Smooth muscle cell of the brain vasculature (primary cell): ENCODE measurements at places on chromosomes 1 and 21.

DNA sequence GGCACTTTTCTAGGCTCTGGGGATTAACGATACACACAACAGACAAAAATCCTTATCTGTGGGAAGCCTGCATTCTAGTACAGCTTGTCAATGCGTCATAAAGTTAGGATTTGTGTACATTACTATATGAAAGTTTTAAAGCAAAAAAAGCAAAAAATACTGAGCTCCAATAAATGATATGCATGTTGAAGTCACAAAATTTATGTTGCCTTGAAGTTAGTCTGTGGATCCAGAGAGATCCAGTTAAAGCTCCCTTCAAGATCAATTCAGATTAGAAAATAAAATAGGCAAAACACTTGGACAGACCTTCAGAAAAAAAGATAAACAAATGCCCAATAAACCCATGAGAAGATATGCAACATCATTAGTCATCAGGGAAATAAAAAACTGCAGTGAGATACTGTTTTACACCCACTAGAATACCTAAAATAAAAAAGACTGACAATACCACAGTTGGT is 33.1 kb upstream of the KCNQ4 start:
- DNase-seq: no peak

DNA sequence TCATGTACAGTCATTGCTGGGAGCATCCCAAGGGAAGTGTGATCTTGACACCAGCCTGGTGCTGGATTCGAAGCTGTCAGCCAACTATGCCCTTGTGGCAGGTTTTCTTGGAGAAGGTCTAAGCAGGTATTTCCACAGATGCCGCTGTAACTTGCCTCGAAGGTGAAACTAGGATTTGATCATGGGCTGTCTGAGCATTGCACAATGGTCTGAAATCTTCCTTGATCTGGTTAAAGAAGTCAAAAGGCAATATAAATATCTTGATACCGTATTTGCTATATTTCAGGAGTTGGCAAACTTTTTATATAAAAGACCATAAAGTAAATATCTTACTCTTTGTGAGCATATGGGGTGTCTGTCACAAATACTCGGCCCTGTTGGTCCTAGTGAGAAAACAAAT is 206.8 kb downstream of the LYPLAL1 start:
- DNase-seq: no peak

GRCh38 chr1:66334318-66334717 is 199.6 kb upstream of the SGIP1 start:
- no peak for DNase-seq

DNA sequence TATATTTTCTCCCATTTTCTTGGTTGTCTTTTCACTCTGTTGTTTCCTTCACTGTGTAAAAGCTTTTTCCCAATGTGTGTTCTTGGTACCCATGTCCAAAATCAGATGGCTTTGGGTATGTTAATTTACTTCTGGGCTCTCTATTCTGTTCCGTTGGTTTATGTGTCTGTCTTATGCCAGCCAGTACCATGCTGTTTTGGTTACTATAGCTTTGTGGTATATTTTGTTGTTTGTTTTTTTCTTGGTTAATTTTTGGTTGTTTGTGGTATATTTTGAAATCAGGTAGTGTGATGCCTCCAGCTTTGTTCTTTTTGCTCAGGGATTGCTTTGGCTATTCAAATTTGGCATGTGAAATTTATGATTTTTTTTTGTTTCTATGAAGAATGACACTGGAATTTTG is 67.2 kb downstream of the SWT1 start:
- no peak for DNase-seq

DNA sequence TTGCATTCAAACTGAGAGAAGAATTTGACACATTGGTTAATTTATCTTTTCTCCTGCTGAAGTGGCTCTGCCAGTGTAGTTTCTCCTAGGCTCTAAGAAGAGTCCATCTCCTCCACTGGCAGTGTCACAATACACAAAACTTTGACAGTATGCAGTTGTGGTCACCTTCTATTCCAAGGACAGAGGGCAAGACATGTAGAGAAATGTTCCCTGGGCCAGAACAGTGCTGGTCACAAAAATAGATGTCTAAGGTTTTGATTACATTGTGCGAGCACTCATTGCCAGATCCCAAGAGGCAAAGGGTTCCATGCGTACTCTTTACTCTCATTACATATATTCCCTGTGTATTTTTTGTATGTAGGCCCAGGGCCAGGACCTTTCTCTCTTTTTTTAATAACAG is 148.1 kb upstream of the UBE2U start:
- DNase-seq: no peak

GRCh38 chr21:29149808-29150425 is 19.5 kb downstream of the MAP3K7CL start:
- no peak for DNase-seq

DNA sequence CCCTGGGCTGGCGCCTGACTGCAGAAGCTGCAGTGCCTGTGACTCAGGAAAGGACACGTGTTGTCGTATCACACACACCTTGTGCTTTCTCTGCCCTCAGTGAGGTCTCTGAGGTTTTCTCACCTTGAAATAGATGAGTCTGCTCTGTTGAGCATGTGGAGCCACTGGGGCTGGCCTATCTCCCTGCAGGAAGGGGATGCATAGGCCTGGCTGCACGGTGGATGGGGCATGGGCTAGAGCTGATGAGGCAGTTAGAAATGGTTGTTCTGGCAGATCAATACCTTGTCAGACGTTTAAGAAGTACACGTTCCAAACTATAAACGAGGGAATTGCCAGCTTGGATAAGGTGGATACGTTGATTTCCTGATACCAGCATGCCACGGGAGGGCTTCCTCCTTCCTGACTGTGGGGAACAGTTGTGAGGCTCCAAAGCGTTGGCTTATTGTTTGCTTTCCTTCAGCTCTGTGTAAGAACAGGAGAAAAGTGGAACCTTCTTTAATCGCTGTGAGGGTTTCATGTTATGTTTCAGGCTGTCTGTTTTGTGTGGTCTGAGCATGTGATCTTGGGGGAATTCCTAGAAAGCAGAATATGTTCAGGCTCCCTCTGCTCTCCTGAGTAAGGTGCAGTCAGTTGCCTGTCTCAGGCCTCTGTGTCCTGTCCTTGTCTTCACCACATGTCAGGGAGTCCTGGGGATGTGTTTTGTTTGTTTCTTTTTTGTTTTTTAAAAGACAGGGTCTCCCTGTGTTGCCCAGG is 44.8 kb downstream of the PCNT start:
- DNase-seq: no peak

- DNase-seq: no peak
Measured at GRCh38 chr1:201126832-201127754, at the start of gene ASCL5. Gene ASCL5 (minus strand): TSS chr1:201127184. CDS start chr1:201115372, 11,812 bp downstream.

DNA sequence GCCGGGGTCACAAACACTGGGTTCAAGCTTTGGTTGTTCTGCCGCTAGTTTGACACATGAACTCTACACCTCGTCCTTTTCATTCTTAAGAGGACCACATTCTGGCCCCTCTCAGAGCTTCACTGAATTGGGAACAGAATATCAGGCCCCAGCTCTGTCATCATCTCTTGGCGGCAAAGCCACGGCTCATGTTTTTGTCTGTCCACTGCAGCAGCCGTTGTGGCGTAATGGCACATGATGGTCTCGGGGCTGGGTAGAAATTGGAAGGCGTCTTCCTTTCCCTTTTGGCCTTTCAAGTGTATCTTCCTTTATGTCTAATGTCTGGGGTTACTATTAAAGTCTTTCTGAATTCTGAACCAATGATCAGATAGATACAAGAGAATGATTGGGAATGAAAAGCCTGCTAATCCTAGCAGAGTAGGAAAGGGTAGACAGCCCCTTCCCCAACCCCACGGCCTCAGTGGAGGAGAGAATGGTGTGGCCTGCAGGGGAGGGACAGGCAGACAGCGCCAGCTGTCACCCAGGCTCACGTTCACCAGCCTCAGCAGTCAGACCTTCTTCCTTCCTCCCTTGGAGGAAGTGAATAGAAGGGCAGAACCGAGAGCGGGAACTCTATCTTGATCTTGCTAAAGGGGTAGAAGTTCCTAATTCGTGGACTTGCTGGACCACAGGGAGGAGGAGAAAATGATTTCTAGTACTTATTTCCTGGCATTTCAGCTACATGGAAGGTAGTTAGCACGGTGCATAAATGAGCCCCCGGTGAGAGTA is 498.1 kb downstream of the KIF26B start:
- DNase-seq: no peak

DNA sequence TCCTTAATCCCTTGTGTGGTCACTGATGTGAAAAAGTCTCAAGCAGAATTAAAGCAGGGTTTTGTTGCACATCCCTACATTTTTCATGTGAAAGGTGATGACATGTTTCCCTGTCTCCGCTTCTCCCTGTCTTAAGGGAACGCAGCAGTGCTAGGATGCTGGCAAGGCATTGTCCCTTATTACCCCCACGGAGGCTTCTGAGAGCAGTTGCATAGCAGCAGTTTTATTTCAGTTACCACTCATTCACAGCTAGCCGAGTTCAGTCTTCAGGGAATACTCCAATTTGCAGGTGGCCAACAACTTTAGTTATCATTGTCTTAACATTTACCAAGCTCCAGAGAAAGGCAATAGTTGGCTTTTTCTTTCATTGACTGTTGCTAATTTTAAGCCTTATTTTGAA is 89.1 kb downstream of the CLEC20A start:
- no peak for DNase-seq

- DNase-seq: no peak
Measured at GRCh38 chr1:245484176-245484575, 329.4 kb downstream of the KIF26B start.

- DNase-seq: no peak
Measured at GRCh38 chr1:225460021-225460736, 32.3 kb upstream of the LBR start.

GRCh38 chr1:12434686-12435085 is 183.3 kb downstream of the DHRS3 start:
- no peak for DNase-seq

- DNase-seq: no peak
Measured at GRCh38 chr1:28521502-28522164, 15.8 kb downstream of the RCC1 start.

- DNase-seq: no peak
Measured at GRCh38 chr1:200036619-200037270, 9.2 kb downstream of the NR5A2 start.

GRCh38 chr1:223301371-223301770 is 62.6 kb downstream of the SUSD4 start:
- DNase-seq: no peak

DNA sequence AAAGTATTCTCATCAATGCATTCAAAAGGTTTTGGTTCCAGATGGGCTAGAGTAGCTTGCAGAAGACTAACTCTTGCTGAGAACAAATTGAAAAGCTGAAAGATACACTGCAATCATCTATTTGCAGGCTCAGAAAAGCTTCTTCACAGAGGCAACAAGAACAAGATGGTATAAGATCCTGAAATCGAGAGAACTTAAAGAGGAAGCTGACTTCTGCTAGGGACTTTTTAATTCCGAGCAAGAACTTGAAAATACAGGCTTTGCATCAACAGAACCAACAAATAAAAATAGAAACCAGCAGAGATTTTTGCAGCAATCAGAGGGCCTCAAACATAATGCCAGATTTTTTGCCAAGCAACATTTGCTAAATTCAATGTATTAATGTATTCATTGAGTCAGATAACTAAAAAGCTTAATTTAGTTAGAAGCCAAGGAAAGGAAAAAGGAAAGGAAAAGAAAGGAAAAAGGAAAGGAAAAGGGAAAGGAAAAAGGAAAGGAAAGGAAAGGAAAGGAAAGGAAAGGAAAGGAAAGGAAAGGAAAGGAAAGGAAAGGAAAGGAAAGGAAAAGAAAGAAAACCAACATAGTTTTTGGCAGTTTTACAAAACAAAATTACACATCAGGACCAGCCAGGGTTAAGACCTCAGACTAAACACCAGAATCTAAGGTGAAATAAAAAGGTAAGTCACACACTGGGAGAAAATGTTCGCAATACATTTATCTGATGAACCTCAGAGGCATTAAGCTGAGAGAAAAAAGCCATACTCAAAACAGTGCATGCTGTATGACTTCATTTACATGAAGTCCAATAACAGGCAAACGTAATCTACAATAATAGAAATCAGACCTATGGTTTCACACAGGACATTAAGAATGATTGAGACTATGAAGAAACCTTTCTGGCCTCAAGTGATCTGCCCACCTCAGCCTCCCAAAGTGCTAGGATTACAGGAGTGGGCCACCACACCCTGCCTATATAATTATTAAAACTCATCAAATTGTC is 42.6 kb downstream of the FAF1 start:
- DNase-seq: no peak

GRCh38 chr1:175744833-175745232 is 1.4 kb upstream of the TNR start:
- no peak for DNase-seq

- no peak for DNase-seq
Measured at GRCh38 chr1:111821121-111821745, 65.5 kb downstream of the DDX20 start.

DNA sequence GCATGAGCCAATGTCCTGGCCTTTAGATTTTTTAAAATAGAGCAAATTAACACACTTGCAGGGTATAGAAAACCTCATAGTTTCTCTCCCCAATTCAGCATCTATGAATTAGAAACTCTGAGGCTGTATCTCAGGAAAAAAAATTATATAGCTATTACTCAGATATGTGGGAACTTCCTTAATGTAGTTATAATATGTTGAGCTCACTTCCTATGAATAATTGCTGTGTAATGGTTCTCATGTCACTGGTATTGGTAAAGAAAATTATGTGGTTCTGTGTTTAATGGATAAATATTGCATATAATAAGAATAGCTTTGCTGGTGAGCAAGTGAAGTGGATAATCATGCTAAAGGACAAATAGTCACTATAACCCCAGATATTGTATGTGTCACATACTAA is 2019.8 kb downstream of the NCAM2 start:
- DNase-seq: no peak

DNA sequence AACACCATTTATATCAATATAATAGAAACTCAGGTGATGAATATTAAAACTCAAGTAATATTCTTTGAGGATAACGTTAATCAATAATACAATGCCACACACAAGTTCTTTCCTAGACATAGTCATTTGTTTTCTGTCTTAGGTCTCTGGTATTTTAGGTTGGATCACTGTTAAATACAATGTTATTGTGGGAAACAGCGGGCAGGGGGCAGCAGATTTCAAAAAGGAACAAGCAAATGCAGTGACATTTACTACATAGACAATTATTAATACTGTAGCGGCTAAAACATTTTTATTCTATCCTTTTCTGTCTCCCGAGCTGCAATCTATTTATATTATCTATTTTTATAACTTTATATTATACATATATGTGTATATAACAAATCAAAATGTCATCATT is 186.4 kb upstream of the ZNHIT6 start:
- peak; percentile 9 for DNase-seq

DNA sequence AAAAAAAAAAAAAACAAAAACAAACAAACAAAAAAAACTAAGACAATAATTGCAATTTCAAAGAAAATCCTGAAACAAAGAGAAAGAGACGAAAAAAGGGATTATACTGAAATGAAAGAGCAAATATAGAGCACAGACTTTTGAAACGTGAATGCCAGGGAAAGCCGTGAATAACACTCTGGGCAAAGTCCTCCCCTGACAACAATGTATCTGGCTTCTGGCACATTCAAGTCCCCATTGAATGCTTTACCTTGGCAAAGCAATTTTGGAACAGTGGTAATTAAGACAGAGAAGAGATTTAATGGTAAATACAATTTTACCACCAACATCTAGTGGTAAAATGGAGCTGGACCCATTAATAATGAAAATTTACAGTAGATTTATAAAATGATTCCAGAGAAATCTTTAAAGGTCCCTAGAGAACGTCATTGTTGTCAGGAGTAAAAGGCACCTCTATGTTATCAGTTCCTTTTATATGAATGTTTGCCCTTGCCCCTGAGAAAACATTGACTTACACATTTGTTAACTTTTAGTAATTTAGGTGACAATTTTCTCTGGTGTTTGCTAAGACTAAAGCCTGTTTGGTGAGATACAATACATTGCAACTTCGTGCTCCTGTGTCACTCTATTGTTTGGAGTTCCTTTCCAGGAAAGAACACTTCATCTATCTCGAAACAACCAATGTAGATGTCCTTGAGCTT is 89.7 kb downstream of the GREM2 start:
- DNase-seq: no peak

GRCh38 chr21:43687566-43688399 is 28.4 kb downstream of the RRP1B start:
- no peak for DNase-seq
